Lung microvascular endothelial cell (primary cell): ENCODE measurements at places on chromosomes 1 and 21.
A peak's percentile ranks its signal among the peaks of the same experiment; 100 is the strongest.

DNA sequence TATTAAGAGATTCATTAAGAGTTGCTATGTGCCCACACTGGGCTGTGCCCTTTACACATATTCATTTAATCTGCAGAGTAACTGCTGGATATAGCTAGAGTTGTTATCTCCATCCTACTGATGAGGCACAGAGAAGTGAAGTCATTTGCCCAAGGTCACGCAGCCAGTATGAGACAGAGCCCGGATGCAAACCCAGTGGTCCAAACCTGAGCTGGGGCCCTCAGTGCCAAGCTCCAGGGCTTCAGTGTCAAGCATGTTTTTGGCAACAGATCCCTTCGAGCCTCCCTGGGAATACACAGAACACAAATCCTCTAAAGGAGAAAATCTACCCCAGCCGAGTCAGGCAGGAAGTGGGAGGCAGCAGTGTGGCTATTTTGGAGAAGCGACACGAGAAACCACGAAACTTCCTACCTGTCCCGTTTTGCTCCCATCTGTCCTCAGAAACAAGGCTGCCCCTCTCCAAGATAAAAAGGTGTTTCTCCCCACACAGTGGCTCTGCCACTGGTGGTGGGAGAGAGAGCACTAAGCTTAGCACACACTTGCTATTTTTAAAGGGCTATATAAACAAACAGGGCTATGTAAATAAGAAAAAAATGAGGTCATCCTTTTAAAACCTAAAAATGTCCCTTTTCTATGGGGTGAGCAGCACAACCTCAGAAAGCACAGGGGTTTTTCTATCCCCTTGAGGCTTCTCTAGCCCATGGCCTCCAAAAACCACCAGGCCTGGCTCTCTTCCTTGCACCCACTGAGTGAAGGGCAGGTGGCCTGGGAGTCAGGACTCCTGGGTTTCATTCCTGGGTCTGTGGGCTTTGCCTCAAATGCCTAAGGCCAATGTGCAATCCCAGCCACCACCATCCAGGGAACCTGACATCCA is 138.6 kb upstream of the EDN2 start:
- DNase-seq: no peak

- peak; percentile 5 for DNase-seq
Observed at GRCh38 chr1:149884433-149885338, 14.7 kb upstream of the BOLA1 start.

GRCh38 chr21:33993286-33994231 is 78.0 kb upstream of the ATP5PO start:
- no peak for DNase-seq

DNA sequence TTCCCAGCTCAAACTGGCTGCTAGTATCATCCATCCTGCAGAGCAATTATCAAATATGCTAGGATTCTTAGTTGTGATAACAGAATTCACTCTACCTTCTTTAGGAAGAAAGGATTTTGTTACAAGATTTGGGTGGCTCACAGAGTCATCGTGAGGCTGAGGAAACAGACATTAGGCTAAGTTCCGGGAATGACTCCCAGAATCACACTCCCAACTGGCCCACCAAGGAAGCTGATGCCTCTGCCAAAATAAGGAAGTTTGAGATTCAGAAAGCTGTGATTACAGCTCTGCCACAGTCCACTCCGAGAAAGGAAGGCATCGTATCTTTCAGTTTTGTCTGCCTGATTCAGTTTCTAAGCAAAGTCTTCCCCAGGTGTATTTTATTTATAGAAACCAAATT is 50.6 kb upstream of the LYPLAL1 start:
- DNase-seq: no peak

GRCh38 chr1:42017259-42017658 is 98.5 kb upstream of the HIVEP3 start:
- no peak for DNase-seq

- DNase-seq: no peak
Observed at GRCh38 chr1:155646307-155646706, 36.3 kb downstream of the MSTO1 start.

- DNase-seq: peak; percentile 15
Observed at GRCh38 chr1:100440075-100440809, 87.9 kb downstream of the CDC14A start.

DNA sequence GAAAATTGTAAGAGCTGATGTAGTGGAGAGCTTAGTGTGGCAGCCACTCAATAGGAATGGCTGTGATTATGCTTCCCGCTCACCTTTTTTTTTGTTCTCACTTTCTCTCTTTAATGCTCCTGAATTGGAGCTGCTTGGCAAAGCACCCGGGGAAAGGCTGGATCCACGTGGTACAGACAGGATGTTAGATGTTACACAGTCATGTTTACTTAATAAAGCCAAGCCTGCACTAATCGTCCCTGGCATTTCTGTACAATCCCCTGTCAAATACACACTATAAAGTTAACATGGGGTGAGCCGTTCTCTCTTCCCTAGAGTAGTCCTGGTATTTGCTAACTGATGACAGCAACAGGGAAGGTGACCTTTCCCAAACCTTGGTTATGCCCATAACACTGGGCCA is 187.8 kb downstream of the ZSCAN20 start:
- peak; percentile 25 for DNase-seq

DNA sequence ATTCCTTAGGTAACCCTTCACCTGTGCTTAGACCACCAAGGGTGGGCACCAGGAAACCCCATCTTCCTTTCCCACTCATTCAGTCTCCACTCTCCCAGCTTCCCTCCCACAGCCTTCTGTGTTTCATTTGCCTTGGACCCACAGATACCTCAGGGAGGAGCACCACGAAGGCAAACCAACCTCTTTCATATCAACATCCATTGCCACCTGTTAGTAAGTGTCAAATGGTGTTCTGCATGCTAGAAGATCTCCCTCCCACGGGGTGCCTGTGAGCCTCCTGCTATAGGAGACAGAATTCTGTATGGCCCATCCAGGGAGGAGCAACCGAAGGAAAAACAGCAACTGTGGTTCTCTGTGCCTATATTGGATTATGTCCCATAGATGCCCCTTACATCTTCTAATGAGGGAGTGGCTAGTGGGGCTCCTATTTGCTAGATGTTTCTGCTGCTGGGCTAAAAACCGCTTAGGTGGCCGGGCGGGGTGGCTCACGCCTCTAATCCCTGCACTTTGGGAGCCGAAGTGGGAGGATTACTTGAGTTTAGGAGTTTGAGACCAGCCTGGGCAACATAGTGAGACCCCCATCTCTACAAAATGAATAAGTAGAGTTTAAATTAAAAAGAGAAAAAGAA is 25.6 kb upstream of the SCCPDH start:
- DNase-seq: no peak

GRCh38 chr1:76865696-76866286 is 1.5 kb upstream of the ST6GALNAC5 start:
- DNase-seq: no peak

GRCh38 chr1:14800500-14801076 is 202.1 kb downstream of the KAZN start:
- DNase-seq: no peak

GRCh38 chr1:61742620-61743430 is 545 bp downstream of the PATJ start:
- peak; percentile 41 for DNase-seq

- DNase-seq: peak; percentile 51
Observed at GRCh38 chr1:88800382-88801051, 90.8 kb downstream of the GTF2B start.

DNA sequence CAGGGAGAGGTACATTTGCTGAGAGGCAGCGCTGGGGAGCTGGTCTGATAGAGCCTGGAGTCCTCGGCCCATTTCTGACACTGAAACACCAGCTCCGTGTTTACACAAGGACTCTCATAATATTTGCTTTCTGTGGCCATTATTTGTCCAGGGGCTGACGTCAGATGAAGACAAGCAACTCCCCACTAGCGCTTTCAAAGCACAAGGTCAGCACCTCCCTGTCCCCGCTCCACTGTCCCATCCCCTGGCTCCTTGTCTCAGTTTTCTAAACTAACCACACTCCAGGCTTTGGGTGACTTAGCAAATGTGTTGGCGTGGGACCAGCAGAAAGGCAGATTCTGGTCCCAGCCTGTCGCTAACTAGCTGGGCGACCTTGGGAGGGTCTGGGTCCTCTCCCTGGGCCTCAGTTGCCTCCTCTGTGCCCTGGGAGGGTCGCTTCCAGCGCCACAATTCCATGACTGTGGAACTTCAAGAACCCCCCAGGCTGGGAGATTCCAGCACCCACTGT is 37.4 kb upstream of the ZBTB40 start:
- DNase-seq: no peak

- DNase-seq: no peak
Observed at GRCh38 chr1:7582460-7582972, 188.6 kb upstream of the VAMP3 start.

DNA sequence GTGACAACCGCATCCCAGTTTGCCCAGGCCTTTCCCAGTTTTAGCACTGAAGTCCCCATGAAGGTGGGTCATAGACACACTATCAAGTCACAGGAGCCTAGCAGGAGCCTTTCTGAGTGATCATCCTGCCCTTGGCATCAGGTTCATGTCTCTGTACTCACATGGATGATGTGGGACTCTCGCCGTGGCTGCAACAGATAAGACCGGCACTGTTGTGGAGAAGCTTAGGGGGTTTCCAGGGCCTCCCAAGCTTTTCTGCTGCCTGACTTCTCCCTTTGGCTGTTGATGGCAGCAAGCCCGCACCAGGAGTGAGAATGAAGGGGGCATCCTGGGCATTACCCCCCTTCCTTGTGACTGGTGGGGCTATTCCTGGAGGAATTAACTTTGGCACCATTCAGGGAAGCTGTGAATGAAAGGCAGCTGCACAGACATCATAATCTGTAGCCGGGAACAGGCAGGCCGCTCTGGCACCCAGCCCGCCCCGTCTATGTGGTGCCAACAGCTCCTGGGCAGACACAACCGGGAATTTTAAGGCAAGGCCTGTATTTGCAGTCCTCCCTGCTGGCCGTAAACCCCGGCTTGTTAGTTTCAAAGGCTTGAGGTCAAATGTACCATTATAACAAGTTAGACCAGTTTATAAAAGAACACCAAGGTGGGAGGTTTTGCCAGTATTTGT is 148.6 kb downstream of the HUNK start:
- DNase-seq: no peak

- DNase-seq: no peak
Observed at GRCh38 chr1:229756666-229757065, 130.6 kb downstream of the URB2 start.

DNA sequence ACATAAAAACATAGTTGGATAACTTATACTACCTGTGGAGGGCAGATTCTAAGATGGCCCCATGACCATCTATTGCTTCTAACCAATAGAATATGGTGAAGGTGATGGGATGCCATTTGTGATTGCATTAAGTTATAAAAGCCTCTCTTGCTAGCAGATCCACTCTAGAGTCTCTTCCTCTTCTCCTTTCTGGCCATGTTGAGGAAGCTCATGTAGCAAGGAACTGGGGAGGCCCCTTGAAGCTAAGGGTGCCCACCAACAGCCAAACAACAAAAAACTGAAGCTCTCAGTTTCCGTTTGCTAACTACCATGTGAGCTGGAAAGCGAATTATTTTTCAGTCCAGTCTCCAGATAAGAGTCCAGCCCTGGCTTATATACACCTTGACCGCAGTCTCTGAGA is 16.0 kb upstream of the AGO1 start:
- DNase-seq: no peak

- peak; percentile 82 for DNase-seq
Observed at GRCh38 chr1:1429671-1430073, 5.8 kb upstream of the VWA1 start.

- DNase-seq: no peak
Observed at GRCh38 chr1:173303984-173304383, 96.9 kb upstream of the TNFSF4 start.

- DNase-seq: no peak
Observed at GRCh38 chr1:147902253-147902845, at the start of gene GJA8. TSS of gene GJA8 (plus strand) at chr1:147902795. CDS start at chr1:147907956, 5,161 bp downstream.

- DNase-seq: no peak
Observed at GRCh38 chr1:219716611-219717114, 103.8 kb upstream of the ZC3H11B start.

DNA sequence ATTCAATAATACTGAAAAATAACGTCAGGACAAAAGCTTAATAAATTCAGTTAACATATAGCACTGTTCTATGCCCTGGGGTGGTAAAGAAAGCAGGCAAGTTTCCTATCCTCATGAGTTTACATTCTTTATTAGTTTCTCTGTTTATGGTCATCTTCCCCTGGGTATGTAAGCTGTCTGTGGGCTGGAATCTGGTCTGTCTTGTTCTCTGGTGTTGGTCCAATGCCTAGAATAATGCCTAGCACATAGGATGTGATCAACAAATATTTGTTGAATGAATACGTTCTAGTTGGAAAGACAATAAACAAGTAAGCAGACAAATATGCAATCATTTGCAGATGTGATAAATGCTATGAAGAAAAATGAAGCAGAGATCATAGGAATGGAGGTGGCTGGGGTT is 7.2 kb upstream of the IGSF3 start:
- no peak for DNase-seq

DNA sequence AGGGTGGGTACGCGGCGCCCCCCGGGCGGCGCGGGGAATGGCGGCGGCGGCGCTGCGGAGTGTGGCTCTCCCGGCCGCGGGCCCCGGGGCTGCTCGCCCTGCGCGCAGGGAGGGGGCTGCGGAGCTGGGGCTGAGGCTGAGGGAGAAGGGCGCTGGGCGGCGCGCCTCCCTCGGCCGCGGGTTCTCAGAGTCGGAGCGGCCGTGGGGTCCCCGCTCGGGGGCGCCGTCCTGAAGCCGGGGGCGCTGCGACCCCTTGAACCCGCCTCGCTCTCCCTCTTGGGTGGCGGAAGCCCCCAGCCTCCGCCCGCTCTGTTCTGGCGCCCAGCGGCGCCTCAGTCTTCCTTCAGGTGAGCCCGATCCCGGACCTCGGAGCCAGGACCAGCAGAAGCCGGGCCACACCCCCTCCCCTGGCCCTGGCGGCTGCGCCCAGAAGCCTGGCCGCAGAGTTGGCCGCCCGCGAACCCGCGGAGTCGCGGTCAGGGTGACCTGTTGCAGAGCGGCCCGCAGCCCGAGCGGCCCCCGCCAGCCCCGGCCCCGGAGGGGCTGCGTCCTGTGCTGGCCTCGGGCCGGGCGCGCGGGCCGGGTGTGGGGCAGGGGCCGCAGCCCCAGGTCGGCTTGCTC is 532 bp downstream of the RALGPS2 start:
- peak; percentile 59 for DNase-seq

- DNase-seq: no peak
Observed at GRCh38 chr1:54764922-54765561, 719 bp upstream of the PARS2 start.

GRCh38 chr1:209839875-209840546 is 12.2 kb downstream of the UTP25 start:
- peak; percentile 96 for DNase-seq

DNA sequence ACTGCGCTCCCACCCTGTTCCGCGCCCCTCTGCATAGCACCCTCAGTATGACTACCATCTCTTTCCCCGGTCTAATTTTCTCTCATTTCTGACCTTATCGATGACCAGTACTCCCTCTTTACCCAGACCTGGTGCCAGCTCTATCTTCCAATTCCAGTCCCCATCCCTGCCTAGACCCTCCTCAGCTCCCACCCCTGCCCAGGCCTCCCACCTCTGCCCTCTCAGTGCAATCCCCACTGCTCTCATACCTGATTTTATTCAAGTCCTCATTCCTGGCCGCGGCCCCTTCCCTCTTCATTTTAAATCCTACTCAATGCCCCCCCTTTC is 1.3 kb downstream of the USP24 start:
- DNase-seq: no peak

- DNase-seq: no peak
Observed at GRCh38 chr1:23897083-23897482, 16.1 kb downstream of the CNR2 start.
